ENCODE measurements at places on chromosomes 7 and 10.

- DNase-seq = no peak
These were observed 137.5 kb downstream of the ZEB1 start for GRCh38 chr10:31456468-31456867.

- DNase-seq = no peak
These were observed 315.1 kb downstream of the ADARB2 start for GRCh38 chr10:1422275-1422674.

DNA sequence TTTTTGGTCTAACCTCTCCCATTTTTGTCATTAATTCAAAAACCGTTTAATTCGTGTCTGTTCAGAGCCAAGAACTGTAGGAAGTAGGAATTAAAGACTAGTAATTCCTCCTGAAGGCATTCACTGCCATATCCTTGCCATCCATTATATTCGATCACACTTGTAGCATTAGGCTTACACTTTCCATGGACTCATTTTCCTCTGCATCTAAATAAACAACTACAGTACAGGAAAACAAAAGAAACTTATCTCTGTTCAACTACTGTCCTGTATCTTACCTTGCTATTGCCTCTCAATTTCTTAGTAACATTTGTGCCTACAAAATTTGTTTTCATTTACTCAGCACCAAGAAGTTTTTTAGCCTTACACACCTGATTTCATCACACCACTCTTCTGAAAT, 111.6 kb upstream of the SEMA3C start:
- no peak for DNase-seq

DNA sequence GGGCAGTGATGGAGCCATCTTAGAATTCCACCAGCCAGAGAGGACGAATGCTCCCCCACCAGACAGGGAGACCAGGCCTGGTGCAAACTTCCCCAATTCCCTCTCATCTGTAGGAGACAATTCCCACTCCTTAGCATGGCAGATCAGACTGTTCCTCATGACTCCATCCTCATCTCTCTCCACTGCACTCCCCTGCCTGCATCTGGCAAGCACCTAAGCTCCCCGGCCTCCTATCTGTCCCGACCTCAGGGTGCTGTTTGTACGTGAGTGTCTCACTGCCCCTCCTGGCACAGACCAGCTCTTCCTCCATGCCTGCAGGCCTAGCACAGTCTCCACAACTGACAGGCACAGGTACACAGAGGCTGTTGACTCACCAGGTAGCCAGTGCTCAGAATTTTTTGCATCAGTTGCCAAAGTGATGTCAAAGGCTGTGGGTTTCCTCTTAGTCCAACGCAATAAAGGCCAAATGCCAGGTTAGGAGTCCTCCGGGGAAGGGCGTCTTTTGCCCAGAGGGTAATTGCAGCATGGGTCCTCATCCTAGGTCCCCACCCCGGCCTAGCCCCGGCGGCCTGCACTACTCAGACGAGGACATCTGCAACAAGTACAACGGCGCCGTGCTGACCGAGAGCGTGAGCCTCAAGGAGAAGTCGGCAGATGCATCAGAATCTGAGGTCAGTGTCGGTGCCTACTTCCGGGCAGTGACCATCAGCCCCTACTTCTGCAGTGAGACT, 436.8 kb upstream of the FOXK1 start:
- no peak for DNase-seq

- DNase-seq = no peak
These were observed 22.2 kb upstream of the FAM171A1 start for GRCh38 chr10:15393139-15393825.

GRCh38 chr7:98997846-98998245, 119.5 kb downstream of the TRRAP start:
- no peak for DNase-seq

- no peak for DNase-seq
These were observed 133.5 kb upstream of the PRSS58 start for GRCh38 chr7:142391191-142391992.

DNA sequence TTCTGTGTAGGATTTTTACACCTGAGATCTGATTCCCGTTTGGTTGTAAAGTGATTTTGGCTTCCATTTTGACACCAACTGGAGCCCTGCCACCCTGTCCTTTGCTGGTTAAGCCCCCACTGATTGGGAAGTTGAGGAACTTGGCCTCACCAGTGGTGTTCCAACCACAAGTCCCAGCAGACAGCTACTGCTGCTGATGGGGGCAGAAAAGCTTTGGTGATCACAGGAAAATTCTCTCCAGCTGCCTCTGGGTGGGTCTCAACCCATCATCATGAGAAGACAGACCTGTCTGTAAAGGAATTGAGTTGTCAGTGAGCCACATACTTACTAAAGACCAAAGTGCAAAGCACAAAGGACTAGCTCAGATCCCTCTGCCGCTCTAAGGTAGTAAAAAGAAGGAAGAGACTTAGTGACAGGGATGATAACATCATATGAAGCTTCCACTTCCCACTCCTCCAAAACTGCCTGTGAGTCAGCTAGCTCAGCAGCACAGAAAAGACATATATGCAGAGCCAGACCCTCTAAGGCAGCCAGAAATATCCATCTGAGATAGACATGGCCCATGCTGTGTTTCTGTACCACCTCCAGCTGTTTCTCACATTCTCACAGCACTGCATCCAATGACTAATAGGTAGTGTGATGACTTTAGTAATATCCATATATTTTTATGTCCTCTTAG, 22.4 kb upstream of the LRRC17 start:
- peak; percentile 46 for DNase-seq

DNA sequence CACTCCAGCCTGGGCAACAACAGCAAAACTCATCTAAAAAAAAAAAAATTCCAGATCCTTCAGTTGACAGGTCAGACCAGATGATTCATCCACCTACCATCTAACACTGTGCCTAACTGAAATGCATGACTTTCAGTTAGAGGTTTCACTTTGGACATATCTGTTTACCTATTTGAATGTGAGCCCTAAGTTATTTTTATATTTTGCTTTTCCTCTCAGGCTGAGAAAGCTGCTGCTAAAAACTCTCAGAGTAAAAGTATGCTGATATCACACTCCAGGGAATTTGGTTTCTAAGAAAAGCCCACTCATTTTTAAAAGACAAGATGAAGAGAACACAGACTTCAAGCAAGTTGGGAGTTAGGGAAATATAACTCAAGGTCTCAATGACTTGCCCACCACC, 126.0 kb downstream of the SGMS1 start:
- peak; percentile 59 for DNase-seq

DNA sequence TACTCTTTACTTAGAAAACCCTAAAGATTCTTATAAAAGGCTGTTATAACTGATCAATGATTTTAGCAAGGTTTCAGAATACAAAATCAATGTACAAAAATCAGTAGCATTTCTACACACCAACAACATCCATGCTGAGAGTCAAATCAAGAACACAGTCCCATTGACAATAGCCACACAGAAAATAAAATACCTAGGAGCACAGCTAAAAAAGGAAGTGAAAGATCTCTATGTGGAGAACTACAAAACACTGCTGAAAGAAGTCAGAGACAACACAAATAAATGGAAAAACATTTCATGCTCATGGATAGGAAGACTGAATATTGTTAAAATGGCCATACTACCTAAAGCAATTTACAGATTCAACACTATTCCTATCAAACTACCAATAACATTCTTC, 427.0 kb downstream of the KCNMA1 start:
- DNase-seq = no peak

DNA sequence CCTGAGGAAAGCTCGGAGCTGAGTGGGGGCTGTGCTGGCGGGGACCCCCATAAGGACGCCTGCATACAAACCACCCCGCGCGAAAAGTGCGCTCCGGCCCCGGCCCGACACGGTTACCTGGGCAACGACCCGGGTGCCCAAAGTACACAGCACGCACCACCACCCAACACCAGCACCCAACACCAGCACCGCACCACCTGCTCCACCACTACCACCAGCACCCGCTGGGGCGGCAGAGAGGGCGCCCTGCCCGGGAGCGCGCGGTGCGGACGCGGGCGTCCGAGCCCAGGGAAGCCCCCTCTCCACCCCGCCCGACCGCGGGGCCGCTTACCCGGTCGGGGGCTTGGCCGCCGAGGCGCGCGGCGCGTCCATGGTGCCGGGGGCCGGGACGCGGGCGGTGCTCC, 345 bp downstream of the COBL start:
- no peak for DNase-seq

DNA sequence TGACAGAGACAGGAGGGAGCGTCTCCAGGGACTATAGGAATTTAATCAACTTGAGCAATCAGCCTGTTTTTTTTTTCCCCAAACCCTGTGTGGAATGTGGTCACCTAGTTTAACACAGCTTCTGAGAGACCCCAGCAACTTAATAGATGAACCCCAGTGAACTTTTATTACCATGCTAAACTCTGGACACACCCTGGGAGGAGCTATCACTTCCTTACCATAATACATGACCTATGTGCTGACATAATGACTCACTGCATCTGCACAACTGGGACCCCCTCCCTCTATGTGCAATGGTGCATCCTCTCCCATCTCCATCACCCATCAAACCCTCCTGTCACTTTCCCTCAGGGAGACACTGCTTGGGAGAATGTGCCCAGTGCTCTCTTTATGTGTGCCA, 83.7 kb downstream of the EPC1 start:
- DNase-seq = peak; percentile 7

- DNase-seq = no peak
These were observed 303.3 kb upstream of the CDC14C start for GRCh38 chr7:48621076-48621475.

DNA sequence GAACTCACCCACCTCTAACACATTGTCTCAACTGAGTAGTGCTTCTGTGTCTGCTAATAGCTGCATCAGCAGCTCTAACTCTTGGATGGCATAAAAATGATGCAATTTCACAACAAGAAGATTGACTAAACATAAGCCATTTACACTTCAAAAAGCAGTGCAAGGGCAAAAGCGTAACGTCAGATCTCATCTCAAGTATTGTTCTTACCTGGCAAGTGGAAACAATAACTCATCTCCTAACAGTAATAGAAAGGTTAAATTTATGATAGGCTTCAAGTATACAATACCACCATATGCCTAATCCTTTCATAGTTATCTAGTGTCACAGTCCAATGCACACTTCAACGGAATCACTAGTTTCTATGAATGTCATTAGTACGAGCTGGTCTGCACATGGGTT, 14.8 kb downstream of the TPK1 start:
- DNase-seq = no peak

DNA sequence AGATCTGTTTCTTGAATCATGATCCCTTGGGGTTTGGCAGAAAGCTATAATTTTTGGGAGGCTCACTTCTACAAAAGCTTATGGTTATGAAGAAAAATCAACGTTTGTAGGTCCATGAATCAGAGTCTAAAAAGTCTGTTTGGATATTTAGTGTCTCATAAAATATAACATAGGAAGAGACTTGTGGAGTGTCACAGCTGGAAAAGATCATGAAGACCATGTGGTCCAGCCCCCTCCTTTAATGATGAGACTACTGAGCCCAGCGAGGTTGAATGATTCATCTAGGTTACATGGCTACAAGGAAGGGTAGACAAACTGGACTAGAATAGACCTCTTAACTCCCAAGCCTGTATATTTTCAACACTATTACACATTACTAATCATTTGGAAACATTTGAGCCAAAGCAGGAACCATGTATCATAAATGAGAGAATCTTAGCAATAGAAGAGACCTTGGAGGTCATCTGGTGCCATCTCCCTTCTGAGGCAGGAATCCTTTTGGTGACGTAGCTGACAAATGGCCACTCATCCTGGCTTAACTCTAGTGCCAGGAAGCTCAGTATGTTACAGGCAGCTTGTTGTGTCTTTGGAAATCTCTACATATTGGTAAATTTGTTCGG, 152.5 kb downstream of the CREB5 start:
- DNase-seq = no peak

DNA sequence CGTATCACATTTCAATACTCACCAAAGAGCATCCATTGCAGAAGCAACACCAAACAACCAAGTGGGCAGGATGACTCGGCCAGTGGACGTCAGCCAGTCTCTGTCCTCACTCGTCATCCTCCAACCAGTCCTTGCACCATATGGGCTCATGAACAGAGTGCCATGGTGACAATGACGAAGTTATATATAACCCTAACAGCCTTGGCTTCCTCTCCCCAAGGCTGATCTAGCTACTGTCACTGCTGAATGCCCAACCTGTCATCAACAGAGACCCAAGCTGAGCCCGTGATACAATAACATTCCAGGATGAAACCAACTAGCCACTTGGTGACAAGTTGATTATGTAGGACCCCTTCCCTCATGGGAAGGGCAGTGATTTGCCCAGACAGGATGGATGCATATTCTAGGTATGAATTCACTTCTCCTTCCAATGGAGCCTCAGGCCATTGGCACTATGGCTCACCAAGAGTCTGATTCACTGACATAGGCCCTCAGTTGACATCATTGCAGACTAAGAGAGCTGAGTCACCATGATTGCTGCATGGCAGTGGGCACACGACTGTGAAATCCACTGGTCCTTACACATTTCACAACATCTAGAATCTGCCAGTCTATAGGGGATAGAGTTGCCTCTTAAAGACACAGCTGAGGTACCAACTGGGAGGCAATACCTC, 26.3 kb upstream of the PPIF start:
- DNase-seq = peak; percentile 98

- no peak for DNase-seq
These were observed 76.8 kb downstream of the PTN start for GRCh38 chr7:137266764-137267163.
